ENCODE measurements at places on chromosomes 6 and 20.
A peak's percentile ranks its signal among the peaks of the same experiment; 100 is the strongest.

GRCh38 chr6:119171088-119171841 lies 92.8 kb upstream of the FAM184A start:
- DNase-seq = no peak

DNA sequence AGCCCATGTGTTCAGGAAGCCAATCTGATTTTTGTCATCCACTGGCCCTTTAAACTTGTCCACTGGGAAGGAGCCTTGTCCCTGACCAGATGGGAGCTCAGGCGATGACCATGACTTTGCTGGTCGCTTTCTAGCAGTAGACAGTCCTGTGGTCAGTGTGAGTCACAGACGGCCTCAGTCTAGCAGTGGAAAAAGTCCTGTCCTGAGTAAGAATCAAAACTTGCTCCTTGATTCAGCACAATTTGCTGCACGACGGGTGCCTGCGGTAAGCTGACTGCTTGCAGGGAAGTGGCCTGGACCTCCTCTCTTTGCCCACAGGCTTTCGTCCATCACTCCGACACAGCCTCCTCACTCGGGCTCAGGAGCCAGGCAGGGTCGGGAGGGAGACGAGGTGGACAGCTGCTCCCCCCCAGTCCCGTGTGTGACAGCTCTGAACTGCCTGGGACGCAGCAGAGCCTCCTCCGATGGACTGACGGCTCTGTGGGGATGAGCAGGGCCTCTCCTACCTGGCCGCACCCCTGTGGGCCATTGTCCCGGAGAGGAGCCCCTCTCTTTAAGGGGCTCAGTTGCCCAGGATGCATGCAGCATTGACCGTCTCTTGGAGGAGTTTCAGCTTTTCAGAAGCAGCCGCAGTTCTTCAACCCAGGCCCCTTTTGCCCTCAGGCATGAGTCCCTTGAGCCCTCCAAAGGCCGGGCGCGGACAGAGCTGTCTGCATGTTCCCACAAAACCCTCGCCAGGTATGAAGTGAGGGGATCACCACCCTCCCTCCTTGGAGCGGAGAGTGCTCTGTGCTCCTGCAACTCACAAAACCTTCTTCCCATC lies 209.2 kb downstream of the ANKRD60 start:
- no peak for DNase-seq

- DNase-seq = no peak
Measured at GRCh38 chr6:165630544-165630953, 32.5 kb downstream of the PDE10A start.

- DNase-seq = no peak
Measured at GRCh38 chr6:13248994-13249393, 79.3 kb downstream of the TBC1D7 start.

DNA sequence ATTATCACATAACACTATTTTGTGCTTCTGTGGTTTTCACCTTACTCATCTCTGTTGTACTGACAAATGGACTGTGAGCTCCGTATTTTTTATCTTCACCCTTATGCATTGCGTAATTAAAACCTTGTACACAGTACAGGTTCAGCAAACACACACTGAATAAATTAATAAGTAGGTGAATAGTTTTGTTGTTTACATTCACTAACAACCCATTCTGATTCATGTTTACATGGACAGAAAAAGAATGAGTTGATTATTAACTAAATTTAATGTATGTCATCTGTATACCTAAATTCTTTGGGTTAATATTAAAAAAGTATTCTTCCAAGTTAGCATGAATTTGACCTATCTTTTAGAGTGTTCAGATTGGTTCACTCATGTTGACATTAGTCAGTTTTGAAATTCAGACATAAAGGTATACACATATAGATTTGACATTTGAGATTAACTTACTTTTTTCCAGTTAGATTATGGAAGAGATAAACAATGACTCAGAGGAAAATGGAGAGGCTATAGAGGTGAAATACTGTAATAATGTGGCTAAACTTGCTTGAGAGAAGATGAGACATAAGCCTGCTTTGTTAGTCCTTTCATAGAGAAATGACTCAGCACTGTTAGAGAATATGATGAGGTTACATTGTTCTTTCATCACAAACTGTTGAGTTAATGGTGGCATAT lies 541.7 kb upstream of the FLRT3 start:
- DNase-seq = no peak

DNA sequence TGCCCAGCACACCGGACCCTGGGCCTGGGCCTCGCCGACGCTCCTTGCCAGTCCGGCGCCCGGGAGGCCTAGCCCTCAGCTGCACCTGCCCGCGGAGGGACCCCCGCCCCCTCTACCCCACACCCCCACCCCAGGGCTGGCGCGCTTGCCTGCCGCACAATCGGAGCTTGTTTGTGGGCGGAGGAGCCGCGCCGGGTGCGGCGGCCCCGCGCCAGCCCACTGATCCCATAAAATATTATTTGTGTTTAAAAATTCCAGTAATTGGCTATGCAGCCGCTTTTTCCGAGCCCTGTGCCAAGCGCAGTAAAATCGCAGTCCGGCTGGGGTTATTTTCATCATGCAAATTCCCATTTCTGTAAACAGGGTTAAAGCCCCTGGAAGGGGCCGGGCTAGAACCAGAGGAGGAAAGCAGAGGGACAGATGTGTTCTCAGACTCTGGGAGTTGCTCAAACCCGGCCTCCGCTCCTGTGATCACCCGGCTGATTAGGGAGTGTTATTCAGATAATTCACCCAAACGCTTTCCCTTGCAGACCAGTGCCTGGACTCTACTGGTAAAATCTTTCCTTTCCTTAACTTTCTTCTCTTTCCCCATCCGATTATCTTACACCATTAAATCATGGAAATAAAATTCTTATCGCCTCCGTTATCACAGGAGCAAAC lies 93.1 kb downstream of the NCR2 start:
- DNase-seq = peak; percentile 73

GRCh38 chr6:26051665-26052310 lies 35.4 kb upstream of the HFE start:
- DNase-seq = no peak

GRCh38 chr20:54340667-54341081 lies 132.8 kb downstream of the PFDN4 start:
- no peak for DNase-seq

Data from mucosa of descending colon (tissue), 3 donors.